ENCODE measurements at places on chromosomes 12 and 14.

DNA sequence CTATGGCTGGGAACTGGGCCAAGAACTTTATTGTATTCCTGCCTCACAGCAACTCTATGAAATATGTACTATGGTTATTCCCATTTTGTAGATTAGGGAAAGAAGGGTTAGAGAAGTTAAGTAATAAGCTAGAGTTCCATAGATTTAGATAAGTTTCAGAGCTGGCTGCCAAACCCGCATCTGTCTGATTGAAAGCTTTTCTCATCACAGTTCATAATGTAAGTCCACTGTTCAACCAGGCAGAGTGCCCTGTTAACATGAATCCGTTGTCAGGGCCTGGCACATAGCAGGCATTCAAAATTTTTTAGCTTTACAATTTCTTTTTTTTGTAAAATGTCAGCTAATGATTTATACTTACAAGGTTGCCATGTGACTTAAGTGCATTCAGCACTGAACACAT, 467.3 kb downstream of the NRXN3 start:
- DNase-seq, result no peak

DNA sequence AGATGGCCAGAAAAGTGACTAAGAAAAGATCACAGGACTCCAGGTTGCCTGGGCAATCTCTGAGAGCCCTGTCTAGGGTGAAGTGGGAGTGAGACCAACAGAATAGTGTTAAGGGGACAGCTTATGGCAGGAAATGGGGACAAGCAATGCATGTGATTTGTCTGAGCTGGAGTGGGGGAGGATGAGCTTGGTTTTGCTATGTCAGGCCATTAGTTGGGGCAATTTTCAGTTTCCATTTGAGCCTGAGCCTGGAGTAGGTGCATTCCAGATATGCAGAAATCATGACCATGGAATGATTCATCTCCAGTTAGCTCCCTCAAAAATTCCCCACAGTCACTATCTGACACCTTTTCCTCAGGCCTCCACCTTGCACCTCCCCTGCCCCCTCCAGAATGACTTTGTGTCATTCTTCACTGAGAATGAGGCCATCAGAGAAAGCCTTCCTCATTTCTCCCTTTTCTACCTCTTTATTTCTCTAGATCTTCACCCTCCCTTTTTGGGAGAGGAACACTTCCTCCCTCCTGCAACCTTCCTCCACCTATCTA, 150.9 kb upstream of the PLEKHG7 start:
- DNase-seq, result no peak

DNA sequence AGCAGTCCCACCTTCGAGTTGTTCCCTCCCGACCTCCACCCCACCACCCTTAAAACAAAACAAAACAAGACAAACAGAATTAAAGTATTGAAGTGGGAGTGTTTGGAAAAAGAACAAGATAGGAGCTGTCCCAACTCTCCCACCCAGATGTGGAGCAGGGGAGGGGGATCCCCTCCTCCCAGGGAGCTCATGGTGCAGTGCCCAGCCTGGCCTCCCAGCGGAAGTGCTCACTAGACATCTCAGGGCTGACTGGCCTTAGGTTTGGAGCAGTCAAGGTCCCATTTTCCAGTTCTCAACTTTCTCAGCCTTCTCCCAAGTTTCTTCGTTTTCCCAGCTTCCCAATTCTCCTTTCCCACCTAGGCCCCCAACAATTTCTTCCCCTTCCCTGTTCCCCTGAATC, 2.9 kb downstream of the SP7 start:
- DNase-seq, result no peak

GRCh38 chr14:34387974-34388516, 74.0 kb downstream of the SPTSSA start:
- no peak for DNase-seq

DNA sequence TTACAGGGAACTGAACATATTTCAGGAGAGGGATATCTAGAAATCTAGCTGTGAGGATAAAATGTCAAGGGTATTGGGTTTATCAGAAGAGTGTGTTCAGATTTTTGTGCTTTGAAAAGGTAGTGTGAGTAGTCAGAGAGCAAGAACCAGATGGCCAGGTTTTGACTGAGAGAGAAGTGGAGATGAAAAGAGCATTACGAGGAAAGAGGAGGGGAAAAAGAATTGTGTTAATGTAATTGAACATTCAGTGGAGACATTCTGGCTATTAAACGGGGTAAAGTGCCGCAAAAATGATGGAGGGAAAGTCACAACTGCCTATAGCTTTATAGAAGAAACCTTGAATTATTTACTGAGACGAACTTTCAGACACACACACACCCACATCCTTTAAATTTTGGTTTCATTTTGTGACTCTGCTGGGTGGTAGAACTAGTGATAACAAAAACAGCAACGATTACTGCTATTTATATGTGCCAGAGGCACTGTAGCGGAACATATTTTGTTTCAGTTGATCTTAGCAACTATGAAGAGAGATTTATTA, 213.6 kb downstream of the ERC1 start:
- DNase-seq, result no peak

- no peak for DNase-seq
These were observed 1.1 kb downstream of the ARHGAP5 start for GRCh38 chr14:32078023-32078857.

DNA sequence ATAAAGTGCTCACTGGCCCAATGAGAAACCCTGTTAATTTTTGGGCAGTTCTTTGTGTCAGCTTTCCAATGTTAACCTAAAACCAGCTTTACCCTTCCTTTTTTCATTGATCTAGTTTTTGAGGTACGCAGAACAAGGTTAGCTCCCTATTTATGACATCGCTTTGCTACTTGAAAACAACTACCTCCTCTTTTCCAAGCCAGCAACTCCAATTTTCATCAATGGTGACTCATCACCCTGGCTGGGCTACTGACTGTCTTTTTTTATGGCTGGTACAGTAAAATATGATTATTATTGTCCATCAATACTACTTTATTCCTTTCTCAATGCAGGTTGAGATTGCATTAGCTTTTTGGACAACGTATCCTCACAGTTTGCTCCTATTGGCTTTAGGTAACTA, 22.5 kb upstream of the AKAP6 start:
- no peak for DNase-seq

- no peak for DNase-seq
These were observed 91.3 kb downstream of the DUSP6 start for GRCh38 chr12:89260841-89261637.

- DNase-seq, result no peak
These were observed 254.4 kb upstream of the CCDC196 start for GRCh38 chr14:66231820-66232219.

- no peak for DNase-seq
These were observed 592.7 kb downstream of the ETNK1 start for GRCh38 chr12:23217667-23218066.
